ENCODE measurements at places on chromosomes 16 and 17. TPM values are rescaled to one million over a fixed set of nuclear protein-coding genes. Genes with fewer than 3 reads are reported as not detected.

Gene IL17C
- total RNA-seq = not detected

Gene SLFN11
- total RNA-seq = 70.3 TPM

Gene SLC13A2
- total RNA-seq = not detected

Gene RHBDF1
- 43.6 TPM for total RNA-seq

Gene OR2C1
- total RNA-seq = not detected

Gene SEPTIN1
- not detected for total RNA-seq

Gene JMJD6
- 17.2 TPM for total RNA-seq

Gene CNTD1
- not detected for total RNA-seq

Gene RUNDC3A
- 0.25 TPM for total RNA-seq

Gene KCNJ18
- total RNA-seq = not detected
